Erythroblast (primary cell): ENCODE measurements at places on chromosomes 4 and X.

GRCh38 chrX:123138473-123138872 lies 45.6 kb upstream of the GRIA3 start:
- no peak for DNase-seq

GRCh38 chr4:180449395-180449956 lies 1793.7 kb upstream of the TENM3 start:
- DNase-seq, result peak; percentile 12

- DNase-seq, result peak; percentile 27
Observed at GRCh38 chrX:120549483-120550452, 11.0 kb downstream of the CUL4B start.

DNA sequence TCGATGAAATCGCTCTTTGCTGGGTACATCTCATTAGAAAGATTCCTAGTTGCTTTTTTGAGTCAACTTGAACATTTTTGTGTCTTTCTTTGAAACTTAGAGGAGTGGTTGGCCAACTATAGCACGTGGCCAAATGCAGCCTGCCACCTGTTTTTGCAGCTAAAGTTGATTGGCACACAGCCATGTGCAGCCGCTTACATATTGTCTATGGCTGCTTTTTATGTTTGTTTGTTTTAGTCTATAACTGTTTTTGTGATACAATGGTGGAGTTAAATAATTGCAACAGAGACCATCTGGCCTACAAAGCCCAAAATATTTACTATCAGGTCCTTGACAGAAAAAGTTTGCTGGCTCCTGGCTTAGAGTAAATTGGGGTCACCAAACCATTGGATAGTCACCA lies 86.3 kb downstream of the CLCN4 start:
- no peak for DNase-seq

DNA sequence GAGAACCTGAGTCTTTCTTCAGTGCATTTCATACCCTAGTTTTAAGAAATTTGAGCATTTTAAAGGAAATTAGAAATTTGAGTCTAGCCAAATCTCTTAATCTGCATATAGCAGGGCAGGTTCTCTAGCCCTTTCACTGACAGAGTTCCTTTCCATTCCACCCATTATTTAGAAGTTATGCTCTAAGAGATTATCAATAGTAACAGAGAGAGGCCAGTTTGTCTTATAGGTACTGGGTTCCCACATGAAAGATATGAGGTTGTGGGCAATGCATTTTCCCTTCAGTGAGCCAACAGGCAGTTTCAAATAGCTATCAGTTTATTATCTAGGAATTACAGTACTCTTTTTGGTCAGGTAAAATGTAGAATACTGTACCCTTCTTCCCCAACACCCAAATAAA lies 7.3 kb upstream of the GALNT7 start:
- peak; percentile 64 for DNase-seq

DNA sequence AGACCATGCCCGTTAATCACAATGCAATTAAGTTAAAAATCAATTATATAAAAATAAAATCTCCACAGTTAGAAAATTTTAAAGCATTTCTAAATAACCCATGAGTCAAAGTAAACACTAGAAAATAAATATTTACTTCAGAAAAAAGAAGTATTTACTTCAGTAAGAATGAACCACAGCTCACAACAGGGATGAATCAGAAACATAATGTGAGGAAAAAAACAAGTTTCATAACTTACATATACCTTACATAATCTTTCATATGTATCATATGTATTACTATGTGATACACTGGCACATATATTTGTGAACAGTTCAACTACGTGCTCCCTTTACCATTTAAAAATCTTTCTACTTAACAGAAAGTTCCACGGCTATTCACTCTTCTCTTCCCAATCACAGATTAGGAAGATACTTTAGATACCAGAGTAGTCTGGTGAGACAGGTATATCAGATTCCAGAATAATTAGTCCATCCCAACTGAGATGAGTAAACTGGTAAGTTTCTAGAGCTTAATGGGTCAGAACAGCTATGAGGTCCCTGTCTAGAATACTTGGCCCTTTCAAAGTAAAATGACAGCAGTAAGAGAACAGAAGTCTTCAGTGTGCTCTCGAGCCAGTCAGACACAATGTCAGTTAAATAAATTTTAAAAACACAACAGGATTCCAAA lies 70.3 kb downstream of the SH3RF1 start:
- DNase-seq, result no peak

DNA sequence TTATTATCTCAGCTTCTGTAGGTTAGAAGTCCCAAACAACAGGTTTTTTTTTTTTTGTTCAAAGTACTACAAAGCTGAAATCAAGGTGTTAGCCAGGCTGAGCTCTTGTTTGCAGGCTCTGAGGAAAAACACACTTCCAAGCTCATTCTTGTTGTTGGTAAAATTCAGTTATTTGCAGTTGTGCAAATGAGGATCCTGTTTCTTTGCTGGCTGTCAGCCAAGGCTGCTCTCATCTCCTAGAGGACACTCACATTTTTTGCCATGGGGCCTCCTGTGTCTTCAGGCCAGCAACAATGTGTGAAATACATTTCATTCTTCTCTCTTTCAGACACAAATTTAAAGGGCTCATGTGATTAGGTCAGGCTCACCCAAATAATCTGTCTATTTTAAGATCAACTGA lies 60.3 kb upstream of the HSD17B10 start:
- no peak for DNase-seq

GRCh38 chr4:159105761-159106243 lies 2.9 kb downstream of the RAPGEF2 start:
- peak; percentile 65 for DNase-seq

DNA sequence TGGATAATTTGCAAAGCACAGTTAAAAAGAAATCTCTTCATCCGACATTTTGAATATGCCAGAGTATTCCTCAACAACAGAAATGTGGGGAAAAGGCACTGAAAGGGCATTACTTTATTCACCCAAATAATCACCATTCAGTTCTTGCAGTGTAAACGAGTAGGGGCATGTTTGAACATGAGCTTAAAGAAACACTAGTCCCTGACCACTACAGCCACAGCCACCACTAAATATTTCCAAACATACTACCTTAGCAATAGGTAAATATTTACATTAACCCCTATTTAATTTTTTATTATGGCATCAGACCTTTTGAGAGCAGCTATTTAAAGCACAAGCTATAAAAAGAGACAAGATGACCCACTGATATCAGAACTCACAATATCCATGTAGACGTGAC lies 27.6 kb downstream of the MCF2 start:
- no peak for DNase-seq

GRCh38 chrX:139784807-139785206 lies 76.8 kb upstream of the MCF2 start:
- no peak for DNase-seq

GRCh38 chr4:104591510-104591911 lies 96.8 kb upstream of the CXXC4 start:
- DNase-seq, result no peak

- no peak for DNase-seq
Observed at GRCh38 chr4:8016527-8016926, 76.9 kb upstream of the AFAP1 start.

- no peak for DNase-seq
Observed at GRCh38 chr4:39495446-39496213, 31.6 kb downstream of the UGDH start.

GRCh38 chrX:39440799-39441284 lies 639.6 kb downstream of the MID1IP1 start:
- DNase-seq, result peak; percentile 67

GRCh38 chrX:63746278-63746677 lies 38.7 kb downstream of the ARHGEF9 start:
- DNase-seq, result no peak

DNA sequence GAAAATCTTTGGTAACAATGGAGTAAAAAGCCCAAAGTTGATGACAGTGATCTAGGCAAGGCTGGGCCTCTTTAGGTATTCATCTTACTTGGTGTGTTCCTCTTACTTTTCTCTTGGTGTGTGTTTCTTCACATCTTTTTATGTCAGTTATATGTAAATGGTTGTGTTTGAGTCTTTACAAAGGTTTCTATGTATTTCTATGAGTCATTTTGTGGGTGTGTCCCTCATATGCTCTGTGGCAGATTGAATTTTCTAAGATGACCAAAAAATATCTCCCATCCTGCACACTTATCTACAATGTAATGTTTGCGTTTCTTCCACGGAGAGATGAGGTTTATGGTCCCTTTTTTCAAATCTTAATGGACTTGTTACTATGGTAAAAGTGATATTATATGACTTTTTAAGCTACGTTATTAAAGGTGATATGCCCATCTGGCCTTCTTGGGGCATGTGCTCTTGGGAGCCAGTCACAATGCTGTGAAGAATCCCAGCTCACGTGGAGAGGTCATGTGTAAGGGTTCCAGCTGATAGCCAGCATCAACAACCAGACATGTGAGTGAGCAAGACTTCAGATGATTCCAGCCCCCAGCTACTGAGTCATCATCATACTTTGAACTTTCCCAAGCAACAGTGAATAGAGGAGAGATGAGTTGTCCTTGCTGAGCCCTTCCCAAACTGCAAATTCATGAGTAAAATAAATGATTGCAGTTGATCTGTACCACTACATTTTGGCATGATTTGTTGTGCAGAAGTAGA lies 126.9 kb downstream of the CBLL2 start:
- DNase-seq, result no peak

DNA sequence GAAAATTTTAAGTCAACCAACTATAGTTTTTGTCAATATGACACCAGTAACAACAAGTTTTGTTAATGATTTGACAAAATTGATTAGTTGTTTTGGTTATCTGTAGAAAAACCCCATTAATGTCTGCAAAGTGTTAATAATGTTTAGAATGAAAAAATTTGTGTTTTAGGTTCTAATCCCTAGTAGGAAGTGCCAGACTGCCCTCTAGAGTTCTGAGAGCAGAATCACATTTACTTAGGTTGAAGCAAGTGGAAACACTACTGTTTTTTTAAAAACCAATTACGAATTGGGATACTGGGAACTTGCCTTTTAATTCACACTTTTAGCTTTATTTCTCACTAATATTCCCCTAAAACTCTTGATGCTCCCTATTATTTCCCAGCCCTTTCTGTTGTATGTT lies 101.1 kb upstream of the CYLC1 start:
- peak; percentile 0 for DNase-seq

DNA sequence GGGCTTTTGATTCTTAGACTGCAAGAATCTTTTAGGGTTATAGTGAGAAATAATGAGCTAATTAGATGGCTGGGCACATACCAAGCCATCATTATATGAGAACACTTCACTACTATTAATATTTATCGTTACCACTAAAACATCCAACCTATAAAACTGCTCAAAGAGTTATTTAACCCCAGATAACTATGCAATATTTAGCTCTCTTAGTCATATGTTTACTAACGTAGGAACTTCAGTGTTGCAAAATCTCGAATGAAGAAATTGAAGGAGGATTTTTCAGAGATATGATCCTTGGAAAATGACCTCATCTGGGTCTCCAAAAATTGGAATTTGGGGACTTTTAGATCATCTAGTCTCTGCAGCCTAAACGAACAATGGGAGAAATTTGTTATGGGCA lies 265.0 kb upstream of the RPS6KA3 start:
- DNase-seq, result no peak

DNA sequence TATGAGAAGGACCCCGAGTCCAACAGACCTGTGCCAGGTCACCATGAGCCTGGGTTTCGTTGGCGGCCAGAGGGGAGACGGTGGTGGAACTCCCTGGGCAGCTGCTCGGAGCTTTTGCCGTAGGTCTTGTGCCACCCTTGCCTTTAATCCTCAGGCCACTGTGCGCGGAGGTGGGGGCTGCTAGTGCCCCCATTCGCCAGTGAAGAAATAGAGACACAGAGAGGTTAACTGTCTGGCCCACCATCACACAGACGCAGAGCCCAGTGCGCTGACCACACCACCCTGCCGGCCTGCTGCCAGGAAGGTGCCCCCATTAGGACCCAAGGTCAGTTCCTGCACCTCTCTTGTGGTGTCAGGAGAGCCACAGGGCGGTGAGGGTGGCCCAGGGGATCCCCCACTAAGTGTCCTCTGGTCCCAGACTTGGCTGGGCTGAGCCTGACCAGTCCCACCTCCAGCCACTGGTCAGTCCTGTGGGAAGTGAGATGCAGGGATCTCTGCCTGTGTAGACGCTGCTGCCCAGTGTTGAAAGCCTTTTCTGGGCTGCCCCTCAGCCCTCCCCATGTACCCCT lies 28.3 kb upstream of the HTRA3 start:
- no peak for DNase-seq

GRCh38 chrX:69255441-69256290 lies 90.4 kb upstream of the PJA1 start:
- no peak for DNase-seq

GRCh38 chr4:119518915-119519410 lies 109.6 kb downstream of the PDE5A start:
- no peak for DNase-seq

GRCh38 chr4:135966936-135967335 lies 1565.4 kb downstream of the PCDH18 start:
- no peak for DNase-seq

GRCh38 chrX:119529345-119530276 lies 35.6 kb downstream of the STEEP1 start:
- no peak for DNase-seq

DNA sequence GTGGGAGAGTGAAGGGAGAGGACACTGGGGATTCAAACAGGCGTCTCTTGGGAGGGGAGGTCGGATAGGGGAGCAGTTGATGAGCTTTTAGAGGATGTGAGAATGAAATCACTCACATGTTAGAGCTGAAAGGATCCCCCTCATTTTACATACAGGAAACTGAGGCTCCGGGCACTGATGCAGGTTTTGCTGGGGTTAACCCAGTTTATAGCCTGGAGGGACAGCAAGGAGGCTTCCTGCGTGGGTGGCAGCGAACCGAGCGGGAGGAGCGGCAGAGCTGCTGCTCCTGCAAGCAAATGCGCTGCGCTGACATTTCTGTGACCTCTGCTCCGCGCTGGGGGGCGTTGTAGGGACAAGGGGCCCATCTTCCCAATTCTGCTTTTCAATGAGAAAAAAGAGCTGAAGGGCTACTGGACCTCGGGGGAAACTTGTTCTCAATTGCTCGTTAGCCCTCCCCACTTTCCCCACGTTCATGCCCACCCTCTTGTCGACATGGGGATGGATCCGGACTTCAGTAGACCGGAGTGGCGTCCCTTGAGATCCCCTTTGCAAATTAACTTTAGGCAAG lies 1.2 kb upstream of the NEUROG2 start:
- peak; percentile 8 for DNase-seq

DNA sequence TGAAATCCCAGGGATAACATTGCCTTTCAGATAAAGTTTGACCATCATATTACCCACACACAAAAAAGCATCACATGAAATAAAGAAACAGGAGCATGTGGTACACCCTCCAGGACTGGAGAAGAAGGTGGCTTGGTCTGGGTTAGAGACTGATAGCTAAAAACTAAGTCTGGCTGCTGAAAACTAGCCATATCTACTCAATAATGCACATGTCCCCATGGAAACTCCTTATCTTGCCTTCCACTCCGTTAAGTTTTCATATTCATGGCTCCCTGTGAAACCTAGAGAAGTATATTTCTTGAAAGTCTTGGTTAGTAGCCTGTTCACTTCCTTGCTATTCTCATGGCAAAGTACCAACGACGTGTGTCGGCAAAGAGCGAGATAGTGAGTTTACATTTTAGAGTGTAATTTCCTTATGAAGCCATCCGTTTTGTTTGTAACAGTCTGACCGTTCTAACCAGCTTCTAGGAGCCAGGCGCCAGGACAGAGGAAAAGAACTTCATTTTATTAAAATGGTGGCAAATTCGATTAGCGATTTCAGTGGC lies 6.7 kb upstream of the DCTD start:
- DNase-seq, result no peak
